ENCODE measurements at places on chromosomes 6 and 20.

DNA sequence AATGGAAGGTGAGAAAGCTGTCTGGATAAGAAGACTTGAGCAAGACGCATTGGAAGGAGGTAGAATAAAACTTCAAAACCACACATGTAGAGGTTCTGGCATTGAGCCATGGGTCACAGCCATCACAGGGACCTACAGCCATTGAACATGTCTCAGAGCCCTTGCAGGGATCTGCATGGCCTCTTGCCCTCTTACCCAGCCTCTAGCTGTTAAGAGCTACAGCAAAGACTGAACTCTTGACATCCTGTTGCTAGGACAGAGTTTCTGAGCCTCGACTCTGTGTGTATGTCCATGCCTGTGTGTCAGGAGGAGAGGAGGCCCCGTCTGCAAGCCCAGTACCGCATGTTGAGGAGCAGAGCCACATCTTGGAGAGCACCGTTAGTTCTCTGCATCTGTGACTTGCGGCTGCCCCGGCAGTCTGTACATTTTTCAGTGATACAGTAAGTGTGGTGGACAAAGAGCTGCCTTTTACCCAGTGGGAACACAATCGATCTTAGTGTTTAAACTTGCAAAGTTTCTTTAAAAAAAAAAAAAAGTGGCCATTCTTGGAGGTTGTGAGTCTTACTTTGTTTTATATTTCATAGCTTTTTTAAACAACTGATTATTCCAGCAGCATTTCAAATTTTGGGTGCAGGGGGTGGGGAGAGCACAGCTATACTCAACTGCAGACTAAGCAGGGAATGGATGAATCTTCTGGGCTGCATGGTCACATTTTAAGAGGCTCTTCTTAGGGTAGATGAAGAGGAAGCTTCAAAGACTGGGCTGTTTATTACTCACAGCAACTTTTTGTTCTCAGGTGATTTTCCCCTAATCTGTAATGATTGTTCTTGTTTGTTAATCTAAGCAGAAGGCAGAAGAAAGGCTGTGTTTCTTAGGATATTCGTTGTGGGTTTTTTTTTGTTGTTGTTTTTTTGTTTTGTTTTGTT lies 88.5 kb downstream of the TBC1D7 start:
- DNase-seq, result no peak

DNA sequence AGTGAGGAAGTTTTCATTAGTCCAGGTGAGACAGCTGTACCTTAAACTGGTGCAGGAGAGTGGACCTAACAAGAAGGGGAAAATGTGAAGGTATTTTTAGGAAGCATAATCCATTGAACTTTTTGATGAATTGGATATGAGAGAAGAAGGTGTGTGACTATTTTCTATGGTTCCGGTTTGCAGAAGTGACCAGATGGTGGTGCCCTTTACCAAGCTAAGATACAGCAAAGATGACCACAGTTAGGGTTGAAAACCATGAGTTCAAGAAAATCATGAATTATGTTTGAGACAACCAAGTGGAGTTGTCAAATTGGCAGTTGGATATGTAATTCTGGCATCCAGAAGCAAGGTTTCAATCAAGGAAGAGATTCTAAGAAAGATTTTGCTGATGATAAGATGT lies 61.9 kb upstream of the NRSN1 start:
- DNase-seq, result no peak

DNA sequence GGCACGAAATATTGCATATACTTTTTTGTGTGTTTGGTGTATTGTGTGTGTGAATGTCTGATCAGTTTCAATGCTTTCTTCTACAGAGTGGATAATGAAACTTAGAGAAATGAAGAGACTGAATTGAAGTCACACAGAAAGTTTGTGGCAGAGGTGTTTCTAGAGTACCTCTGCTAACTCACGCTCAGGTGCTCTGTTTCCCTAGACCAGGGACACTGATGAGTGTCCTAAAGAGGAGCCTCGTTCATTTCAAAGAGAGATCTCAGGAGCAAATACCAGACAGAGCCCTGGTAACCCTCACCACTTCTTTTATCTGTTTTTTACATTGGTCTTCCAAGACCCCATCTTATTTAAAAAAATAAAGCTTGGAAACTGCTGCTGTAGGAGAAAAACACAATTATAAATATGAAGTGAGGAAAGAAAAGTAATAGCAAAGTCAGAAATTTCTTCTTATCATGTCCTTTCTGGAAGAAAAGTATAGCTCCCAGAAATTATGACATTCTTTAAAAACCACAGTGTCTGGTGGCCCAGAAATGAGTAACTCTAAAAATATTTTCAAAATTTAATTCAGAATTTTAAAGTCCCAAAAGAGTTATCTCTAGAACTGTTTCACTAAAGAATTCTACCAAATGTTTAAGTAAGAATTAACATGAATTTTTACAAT lies 720.6 kb downstream of the RFPL4B start:
- no peak for DNase-seq

- no peak for DNase-seq
Measured at GRCh38 chr20:57407541-57407956, 16.4 kb downstream of the RBM38 start.

DNA sequence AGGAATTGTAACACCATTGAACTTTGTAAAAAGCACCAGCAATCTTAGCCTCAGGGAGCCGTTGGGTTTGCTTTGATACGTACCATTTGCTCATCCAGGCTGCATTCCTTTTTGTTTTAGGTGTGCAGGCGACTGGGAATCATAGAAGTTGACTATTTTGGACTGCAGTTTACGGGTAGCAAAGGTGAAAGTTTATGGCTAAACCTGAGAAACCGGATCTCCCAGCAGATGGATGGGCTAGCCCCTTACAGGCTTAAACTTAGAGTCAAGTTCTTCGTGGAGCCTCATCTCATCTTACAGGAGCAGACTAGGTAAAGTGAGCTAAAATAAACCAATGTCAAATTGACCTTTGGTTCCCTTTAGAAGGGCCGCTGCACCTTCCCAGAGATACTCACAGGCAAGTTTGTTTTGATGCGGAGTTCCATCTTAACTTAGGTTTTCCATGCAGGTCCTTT lies 1.6 kb downstream of the MYLIP start:
- no peak for DNase-seq

DNA sequence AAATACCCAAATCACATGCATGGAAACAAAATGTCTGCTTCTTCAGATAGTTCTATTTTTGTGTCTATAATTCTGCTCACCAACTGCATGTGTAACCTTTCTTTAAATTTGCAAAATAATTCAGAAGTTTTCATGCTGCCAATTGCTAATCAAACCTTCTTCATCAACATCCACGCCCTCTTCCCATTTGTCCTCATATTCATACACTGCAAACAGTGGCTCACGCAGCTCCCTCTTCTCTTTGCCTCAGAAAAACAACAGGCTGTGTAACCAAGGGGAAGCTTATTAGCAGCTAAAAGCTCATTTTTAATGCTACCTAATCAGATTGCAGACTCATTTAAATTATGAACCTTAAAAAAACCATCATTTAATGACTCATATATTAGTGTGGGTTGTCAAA lies 555.0 kb upstream of the EPHA7 start:
- no peak for DNase-seq

DNA sequence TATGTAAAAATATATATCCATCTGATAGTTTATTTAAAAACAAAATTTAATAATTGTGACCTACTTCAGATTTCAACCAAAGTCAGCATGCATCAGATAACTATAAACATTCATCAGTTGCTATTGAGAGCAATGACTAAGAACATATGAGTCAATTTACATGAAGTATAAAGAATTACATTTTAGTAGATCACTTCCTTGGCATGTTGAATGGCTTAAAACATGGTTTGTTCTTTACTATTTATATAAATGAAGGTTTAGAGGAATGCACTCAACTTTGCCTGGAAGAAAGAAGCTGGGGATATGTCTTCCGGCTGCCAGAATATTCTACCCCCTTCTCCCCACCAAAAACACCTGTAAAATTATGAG lies 6.4 kb upstream of the FAM217A start:
- DNase-seq, result no peak

GRCh38 chr6:26270486-26270861 lies 94.5 kb upstream of the BTN3A2 start:
- no peak for DNase-seq

DNA sequence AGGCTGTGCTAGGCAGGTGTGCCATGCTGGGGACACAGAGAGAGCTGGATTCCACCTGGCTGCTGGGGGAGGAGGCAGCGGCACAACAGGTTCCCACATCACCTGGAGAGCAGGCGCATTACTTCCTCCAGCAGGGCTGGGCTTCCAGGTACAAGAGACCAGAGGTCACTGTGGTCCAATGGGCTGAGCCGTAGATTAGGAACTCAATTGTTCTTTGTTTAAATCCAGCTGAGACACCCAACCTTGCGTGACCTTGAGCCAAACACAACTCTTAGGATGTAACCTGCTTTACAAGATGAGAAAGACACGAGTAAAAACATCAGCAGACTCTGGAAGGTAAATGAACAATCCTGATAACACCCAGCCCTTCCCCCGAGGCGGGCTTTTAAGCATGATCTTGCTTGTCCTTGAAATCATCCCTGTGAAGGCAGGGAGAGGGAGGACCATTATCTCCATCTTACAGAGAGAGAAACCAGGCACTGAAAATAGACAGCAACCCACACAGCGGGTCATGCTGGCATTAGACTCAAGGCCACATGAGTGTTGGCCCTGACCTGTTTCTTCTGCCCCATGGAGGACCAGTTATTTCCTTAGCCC lies 216.5 kb upstream of the RREB1 start:
- DNase-seq, result no peak

- no peak for DNase-seq
Measured at GRCh38 chr20:62347151-62347404, 20.0 kb downstream of the LAMA5 start.

DNA sequence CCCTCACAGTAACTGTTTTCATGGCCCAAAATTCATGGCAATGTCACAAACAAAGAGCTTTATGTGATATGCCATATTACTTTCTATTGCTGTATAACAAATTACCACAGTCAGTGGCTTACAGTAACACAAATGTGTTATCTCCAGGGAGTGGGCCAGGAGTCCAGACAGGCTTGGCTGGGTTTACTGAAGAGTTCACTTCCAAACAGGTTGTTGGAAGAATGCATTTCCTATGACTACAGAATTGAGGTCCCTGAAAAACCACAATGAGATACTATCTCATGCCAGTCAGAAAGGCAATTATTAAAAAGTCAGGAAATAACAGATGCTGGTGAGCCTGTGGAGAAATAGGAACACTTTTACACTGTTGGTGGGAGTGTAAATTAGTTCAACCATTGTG lies 431.9 kb downstream of the PKHD1 start:
- no peak for DNase-seq

- DNase-seq, result no peak
Measured at GRCh38 chr6:117265410-117266256, at the start of gene VGLL2. VGLL2 (plus strand) TSS chr6:117265558; CDS start chr6:117265764, 206 bp downstream.

GRCh38 chr20:24971376-24972101 lies 21.0 kb downstream of the APMAP start:
- no peak for DNase-seq

GRCh38 chr20:60104993-60105803 lies 147.0 kb downstream of the CDH26 start:
- DNase-seq, result no peak

DNA sequence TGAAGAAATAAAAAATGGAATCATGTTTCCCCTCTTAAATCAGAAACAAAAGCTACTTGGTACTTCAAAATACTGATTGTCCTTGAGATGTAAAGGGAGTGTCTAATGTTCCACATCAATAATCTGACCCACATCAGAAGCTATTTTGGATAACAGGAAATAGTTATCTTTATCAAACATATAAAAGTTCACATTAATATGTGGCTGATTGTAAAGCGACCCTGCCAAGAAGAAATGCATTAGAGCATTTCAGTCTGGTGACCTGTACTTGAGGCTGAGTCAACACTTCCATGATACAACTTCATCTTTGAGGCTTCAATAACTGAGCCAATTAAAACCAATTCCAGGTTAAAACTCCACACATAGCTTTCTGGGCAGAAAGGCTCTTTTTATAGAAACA lies 31.8 kb downstream of the SYNE1 start:
- no peak for DNase-seq

- DNase-seq, result no peak
Measured at GRCh38 chr20:42111349-42111748, 493.2 kb upstream of the CHD6 start.

DNA sequence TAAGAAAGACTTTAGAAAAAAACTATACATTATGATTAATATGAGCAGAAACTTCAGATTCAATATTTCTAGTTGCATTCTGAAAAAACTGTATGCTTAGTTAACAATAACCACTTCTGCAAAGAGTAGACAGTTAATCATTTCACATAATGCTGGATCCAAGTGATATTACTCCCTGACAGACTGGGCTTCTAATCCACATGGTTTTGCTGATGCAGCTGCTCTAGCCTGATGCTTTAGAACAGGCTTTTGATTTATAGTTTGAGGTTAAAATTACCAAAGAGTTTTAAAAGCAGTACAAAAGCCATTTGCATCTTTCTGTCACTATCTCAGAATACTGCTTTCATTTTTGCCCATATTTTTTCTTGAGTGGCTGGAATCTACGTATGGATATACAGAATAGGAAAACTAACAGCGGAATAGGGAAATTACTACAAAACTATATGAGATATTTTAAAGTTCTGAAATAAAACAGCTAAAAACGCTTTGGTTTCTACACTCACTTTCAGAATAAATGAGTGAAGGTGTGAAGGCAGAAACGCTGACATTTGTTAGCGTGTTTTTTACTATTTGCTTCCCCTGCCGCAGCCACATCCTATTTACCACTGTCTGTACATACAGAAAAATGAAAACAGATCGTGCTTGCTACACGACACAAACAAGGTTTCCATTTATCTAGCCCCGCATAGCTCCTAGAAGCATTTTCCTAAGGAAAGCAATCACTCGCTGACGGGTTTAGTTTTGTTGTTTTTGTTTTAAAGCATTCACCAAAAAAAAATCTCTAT lies 61.7 kb downstream of the METTL24 start:
- DNase-seq, result no peak

DNA sequence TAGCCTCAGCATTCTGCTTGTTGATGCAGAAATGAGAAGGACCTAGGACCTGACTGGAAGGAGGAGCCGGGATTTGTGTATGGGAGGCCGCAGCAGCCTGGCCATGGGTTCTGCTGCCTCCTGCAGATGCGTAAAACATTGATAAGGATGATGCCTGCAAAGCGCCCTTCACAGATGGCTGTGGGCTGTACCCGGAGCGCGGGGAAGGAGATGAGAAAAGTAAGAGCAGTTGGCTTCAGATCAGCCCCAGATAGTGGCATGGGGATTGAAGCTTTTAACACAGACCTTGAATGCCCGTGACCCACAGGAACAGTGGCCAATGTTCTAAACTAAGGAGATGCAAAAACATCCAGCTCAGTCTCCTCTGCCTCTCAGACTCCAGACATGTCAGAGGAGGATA lies 136.4 kb upstream of the KCNG1 start:
- DNase-seq, result no peak

GRCh38 chr20:24577271-24577909 lies 108.0 kb downstream of the SYNDIG1 start:
- no peak for DNase-seq

- DNase-seq, result no peak
Measured at GRCh38 chr6:119241111-119241465, 108.5 kb downstream of the MAN1A1 start.

GRCh38 chr20:45138561-45139300 lies 14.5 kb upstream of the WFDC12 start:
- DNase-seq, result peak; percentile 44

GRCh38 chr20:62846166-62846890 lies 15.3 kb downstream of the TCFL5 start:
- DNase-seq, result no peak

- DNase-seq, result no peak
Measured at GRCh38 chr6:119800526-119800925, 451.0 kb upstream of the MAN1A1 start.
